ENCODE measurements at places on chromosomes 11 and 22.

DNA sequence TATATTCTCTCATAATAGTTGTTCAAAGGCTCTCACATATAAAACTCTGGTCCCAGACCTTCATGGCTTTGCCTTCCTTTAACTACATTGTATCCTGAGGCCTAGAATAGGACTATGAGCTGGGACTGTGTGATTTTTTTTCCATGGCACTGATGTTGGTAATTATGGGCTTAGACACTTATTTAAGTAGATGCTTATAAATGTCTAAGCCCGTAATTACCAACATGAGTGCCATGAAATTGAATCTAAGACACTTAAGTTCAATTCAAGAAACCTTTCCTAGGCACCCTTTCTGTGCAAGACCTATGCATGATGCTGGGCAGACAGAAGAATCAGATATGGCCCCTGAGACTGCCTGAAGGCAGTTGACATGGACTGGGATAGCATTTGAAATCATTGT is 63.0 kb downstream of the P4HA3 start:
- no peak for DNase-seq

DNA sequence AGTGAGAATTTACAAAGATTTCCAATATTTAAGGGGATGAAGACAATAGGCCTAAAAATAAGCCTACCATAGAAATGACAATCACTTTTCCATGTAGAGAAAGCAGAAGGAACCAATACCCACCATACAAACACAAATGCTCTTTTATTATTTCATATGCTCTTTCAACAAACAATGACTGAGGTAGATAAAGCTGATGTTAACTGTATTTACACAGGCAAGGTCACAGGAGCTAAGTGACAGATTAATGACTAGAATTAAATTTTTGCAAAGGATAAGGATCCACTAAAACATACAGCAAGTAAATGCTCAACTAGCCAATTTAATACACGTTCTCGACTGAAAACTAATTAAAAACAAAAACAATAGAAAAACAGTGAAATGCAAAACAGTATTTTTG is 34.2 kb downstream of the PICALM start:
- DNase-seq, result no peak

DNA sequence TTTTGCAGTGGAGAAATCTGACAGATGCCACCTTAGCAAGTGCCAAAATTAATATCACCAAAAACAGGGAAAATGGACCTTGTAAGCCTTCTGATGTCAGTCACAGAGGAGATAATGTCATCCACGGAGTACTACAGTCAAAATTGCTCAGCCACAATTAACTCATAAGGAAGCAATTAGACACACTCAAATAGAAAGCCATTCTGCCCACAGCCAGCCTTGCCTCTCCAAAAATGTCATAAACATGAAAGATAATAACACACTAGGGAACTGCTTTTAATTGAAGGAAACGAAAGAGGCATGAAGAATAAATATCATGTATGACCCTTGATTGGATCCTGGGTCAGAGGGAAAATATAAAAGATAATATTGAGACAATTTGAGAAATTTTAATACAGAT is 505.6 kb upstream of the API5 start:
- no peak for DNase-seq

DNA sequence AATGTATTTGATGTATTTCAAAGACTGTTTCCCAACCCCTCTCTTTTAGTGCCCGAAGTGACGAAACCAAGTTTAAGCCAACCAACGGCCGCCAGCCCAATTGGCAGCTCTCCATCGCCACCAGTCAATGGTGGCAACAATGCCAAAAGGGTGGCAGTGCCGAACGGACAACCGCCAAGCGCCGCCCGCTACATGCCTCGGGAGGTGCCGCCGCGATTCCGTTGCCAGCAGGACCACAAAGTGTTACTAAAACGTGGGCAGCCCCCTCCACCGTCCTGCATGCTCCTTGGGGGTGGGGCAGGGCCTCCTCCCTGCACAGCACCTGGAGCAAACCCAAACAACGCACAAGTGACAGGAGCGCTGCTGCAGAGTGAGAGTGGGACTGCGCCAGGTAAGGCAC is 84.1 kb downstream of the TNRC6B start:
- no peak for DNase-seq

- DNase-seq, result no peak
Observed at GRCh38 chr11:123478352-123478987, 48.4 kb downstream of the GRAMD1B start.

GRCh38 chr11:59706518-59707285 is 6.9 kb downstream of the OR10V1 start:
- DNase-seq, result no peak

DNA sequence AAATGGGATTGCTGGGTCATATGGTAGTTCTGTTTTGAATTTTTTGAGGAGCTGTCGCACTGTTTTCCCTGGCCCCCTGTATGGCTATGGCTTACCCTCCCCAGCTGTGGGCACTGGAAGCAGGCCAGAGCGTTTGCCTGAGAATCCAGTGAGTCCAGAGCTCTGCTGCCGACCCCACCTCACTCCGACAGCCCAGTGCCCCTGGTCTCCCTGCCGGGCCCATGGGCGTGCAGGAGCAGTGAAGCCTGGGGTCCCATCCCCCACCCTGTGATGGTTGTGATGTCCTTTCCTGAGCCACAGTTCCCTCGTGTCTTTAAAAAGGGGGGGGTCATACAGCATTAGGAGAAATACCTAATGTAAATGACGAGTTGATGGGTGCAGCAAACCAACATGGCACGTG is 13.3 kb upstream of the GRAMD4 start:
- no peak for DNase-seq

GRCh38 chr11:72347691-72348090 is 86.6 kb downstream of the CLPB start:
- no peak for DNase-seq

GRCh38 chr11:8802251-8802650 is 108.7 kb upstream of the AKIP1 start:
- no peak for DNase-seq

DNA sequence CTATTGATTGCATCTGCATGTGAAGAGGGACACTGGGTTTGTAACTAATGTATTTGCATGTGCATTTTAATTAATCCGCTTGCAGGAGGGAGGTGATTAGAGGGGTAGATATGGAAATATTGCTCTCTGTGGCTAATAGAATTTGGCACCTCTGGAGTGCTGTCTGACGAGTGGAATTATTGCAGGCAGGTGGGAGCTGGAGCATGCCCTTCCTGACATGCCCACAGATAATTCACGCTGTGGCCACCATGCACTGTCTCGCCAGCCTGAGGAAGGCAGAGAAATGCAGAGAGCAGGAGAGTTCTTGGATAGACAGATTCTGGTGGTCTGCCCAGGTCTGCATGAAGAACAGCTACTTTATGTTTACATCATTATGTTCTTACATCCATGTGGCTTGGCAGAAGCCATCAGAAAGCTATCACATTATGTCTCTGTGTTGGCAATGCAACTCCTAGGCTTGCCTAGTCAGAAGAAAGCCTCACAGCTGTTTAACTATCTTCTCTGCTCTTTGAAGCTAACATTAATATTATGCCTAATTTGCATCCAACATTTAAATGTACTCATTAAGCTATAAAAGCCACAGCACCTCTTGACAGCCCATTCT is 89.4 kb upstream of the DRD2 start:
- DNase-seq, result no peak

GRCh38 chr11:206002-206384 is 1.2 kb downstream of the BET1L start:
- DNase-seq, result no peak

DNA sequence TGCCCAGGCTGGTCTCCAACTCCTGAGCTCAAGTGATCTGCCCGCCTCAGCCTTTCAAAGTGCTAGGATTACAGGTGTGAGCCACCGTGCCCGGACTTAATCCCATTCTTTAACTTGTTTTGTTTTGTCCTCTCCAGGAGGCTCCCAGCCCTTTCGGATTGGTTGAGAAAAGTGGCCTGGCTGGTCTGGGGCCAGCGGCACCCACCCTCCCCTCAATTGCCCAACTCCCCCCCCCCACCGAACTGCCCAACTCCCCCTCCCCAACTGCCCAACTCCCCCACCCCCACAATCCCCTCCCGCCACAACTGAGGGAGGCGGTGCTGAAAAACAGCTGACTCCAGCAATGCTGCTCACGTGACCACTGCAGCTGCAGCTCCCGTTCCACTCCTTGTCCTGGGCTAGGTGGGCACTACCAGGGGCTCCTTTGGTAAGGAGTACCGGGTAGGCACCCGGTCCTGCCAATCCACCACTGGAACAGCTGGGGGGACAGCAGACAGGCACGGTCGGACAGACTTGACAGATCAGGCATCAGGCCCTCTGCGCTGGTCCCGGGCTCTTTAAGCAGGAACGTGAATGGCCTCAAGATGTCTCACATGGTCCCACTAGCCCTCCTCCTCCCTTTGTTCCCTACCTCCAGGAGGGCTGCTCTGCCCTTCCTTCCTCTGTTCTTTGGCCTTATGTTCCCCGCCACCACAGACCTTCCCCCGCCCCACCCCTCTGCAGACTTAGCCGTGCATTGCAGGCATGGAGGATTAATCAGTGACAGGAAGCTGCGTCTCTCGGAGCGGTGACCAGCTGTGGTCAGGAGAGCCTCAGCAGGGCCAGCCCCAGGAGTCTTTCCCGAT is at the start of gene TCN2:
TSS of gene TCN2 (plus strand) at position 720 of the 845 bp plus-strand sequence. CDS start 158 bp downstream, outside the sequence.
- DNase-seq, result no peak

- no peak for DNase-seq
Observed at GRCh38 chr11:64855596-64856304, 11.3 kb upstream of the CDC42BPG start.

GRCh38 chr22:23180301-23180892 is at the start of gene BCR:
Gene BCR (plus strand): TSS chr22:23180509. CDS start chr22:23180961, 452 bp downstream.
- peak; percentile 32 for DNase-seq

- DNase-seq, result peak; percentile 67
Observed at GRCh38 chr22:20569059-20570058, 61.9 kb downstream of the MED15 start.

GRCh38 chr11:60194511-60194910 is 11.6 kb upstream of the MS4A6A start:
- DNase-seq, result no peak

- DNase-seq, result no peak
Observed at GRCh38 chr11:72327606-72328005, 83.6 kb upstream of the PHOX2A start.

DNA sequence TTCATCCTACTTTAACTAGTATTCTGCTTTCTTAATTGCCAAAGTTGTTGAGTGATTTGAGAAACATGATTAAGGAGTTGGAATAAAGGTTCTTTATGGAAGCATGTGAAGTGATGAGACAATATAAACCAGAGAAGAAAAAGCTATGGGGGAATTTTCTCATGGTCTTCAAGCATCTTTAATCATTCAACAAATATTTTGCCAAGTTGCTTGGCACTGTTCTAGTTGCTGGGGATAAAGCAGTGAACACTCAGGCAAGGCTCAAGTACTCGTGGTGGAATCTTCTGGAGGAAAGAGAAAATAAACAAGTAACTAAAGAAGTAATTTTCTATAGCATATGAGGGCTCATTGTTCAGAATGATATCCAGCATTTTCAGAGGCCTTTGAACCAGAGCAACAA is 9.2 kb upstream of the PIWIL4 start:
- DNase-seq, result no peak

DNA sequence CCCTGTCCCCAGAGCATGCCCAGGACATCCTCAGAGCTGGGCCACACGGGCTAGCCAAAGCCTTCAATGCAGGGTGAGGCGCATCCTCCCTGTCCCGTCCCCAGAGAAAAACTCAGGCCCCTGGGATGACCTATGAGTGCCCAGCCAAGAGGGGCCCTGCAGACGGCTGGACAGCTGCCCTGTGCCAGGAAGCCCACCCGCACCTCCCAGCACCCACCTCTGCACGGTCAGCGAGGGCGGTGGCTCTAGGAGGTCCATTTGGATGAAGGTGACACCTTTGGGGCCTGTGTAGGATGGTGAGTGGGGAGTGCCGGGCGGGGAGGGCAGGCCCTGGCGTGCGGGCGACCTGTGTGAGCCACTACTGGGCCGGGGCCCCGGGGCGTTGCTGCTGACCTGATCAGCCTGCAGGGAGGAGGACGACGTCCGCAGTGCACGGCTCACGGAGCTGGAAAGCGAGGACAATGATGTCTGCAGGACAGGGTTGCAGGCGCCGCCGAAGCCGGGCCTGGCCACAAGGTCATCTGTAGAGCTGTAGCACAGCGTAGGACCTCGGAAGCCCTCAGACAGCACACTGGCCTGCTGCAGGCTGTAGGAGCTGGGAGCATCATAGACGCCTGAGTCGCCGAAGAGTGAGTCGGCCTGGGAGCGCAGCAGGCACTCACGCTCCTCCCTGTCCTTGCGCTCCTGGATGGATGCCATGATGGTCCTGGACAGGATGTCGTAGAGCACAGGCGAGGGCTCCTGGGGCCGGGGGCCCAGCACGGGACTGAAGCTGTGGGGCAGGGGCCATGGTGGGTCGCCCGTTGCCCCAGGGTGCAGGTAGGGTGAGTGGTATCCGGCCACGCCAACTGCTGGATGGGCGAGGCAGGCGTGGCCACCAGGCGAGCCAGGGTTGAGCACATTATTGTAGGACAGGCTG is 180.5 kb downstream of the IGLL1 start:
- no peak for DNase-seq

DNA sequence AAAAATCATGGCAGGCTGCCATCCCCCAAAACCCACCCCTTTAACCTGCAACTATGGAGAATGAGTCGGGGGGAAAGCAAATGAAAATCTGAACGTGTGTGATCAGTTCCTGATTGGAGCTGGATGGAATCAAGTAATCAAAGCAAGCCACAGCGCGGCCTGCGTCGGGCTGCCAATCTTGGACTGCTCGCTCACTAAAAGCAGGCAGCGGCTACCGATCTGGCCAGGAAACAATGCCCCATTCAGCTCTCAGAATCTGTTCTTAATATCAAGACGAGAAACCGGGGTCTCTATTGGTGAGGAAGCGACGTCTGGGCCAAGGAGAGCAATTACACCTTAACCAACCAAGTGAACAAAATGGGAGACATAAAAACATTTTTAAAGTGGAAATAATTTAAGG is 472.2 kb downstream of the SOX6 start:
- no peak for DNase-seq

DNA sequence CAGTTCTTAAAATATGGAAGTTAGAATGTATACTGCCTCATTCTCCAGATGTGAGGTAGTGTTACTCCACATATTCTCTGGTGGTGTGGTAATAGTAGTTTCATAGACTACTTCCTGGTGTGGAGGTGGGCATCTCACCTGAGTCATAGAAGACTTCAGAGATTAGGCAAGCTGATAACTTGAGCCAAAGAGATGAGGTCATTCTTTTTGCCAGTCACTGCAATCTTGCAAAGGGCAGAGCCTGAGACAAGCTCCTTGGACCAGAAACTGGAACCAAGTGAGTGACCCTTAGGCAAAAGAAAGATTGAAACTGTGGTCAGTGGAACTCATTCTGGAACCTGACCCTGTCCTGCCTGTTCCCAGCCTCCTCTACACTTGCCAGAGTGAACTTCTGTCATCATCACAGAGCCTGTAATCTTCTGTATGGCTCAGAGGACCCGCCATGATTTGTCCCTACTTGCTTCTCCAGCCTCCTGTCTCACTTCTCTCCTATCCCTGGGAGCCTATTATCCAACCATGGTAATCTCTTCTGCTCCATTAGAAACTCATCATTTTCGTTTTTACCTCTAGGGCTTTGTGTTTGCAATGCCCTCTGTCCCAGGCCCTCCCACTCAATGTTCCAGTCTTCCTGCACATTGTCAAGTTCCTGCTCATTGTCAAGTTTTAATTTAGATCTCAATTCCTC is 10.6 kb upstream of the CCDC83 start:
- DNase-seq, result no peak
